Astrocyte of the cerebellum (primary cell): ENCODE measurements at places on chromosomes 5 and 9.
A peak's percentile ranks its signal among the peaks of the same experiment; 100 is the strongest.

- DNase-seq = no peak
Measured at GRCh38 chr5:168207450-168208029, 83.9 kb upstream of the WWC1 start.

GRCh38 chr5:122704247-122705036, 70.4 kb upstream of the SNX2 start:
- peak; percentile 55 for DNase-seq

GRCh38 chr9:104725014-104725413, 22.5 kb upstream of the NIPSNAP3A start:
- DNase-seq = no peak

DNA sequence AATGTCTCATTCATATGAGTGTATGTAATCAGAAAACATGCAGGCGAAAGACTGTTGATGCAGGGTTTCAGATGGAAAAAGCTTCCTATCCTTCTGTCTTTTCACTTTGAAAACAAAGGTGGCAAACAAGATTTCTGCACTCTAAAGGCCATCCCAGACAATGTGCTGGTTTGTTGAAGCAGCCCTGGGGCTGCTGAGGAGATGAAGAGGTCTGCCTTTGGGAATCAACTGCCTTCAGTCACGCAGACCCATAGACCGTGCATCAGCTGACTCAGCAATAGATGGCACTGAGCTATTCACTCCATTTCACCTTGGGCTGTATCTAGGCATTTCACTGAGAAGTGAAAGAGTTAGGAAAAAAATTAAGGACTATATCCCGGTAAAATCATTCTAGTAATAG, 60.5 kb upstream of the C5orf46 start:
- no peak for DNase-seq

- no peak for DNase-seq
Measured at GRCh38 chr5:154466671-154467070, 11.4 kb downstream of the HAND1 start.

- peak; percentile 80 for DNase-seq
Measured at GRCh38 chr5:142296914-142297417, 27.9 kb downstream of the SPRY4 start.

DNA sequence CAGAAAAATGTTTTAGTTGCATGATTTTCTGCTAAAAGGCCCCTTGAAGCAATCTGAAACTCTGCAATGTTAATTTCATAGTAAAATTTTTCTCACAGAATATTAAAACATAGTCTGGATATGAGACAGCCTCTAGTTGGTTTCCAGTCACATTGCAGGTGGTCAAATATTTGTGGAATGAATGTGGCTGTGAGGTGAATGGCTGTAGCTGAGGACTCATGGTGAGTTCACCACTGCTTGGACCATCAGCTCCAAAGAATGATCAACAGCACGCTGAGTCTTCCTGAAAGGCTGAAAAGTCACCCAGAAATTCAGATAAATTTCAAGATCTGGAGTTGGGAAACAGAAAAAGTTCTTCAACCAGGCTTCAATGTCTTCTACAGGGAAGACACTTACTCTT, 79.8 kb downstream of the MAT2B start:
- peak; percentile 92 for DNase-seq

GRCh38 chr5:168786147-168786546, 207.0 kb upstream of the PANK3 start:
- no peak for DNase-seq

DNA sequence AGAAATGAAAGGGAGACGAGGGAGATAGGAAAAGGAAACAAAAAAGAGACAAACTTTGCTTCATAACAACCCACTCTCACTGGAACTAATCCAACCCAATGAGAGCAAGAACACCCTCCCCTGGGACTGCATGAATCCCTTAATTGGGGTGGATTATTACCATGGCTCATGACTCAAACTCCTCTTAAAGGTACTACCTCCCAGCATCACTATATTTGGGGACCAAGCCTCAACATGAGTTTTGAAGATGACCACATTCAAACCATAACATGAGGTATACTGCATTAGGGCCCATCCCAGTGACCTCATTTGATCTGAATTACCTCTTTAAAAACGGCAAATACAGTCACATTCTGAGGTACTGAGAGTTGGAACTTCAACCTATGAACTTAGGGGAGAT, 8.0 kb downstream of the MTAP start:
- no peak for DNase-seq

- no peak for DNase-seq
Measured at GRCh38 chr9:7137571-7137970, 379.8 kb downstream of the KDM4C start.

- no peak for DNase-seq
Measured at GRCh38 chr5:34803974-34804732, 34.8 kb upstream of the TTC23L start.

GRCh38 chr9:96522366-96522765, 72.4 kb downstream of the HABP4 start:
- DNase-seq = no peak

DNA sequence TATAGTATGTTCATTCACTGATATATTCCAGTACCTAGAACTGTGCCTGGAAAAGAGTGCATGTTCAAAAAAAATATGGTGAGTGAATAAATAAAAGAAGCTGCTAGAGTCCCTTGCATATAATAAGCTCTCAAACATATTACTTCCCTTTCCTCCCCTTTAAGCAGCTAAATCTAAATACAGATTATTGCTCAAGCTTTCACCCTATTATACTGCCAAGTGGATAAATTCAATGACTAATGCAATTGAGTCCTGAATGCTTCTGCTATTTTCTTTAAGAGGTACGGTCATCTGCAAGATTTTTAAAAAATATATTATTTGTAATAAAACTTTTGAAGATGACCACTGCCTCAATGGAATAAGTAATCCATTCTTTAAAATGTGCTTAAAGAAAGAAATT, 248.4 kb downstream of the PLK2 start:
- DNase-seq = no peak

DNA sequence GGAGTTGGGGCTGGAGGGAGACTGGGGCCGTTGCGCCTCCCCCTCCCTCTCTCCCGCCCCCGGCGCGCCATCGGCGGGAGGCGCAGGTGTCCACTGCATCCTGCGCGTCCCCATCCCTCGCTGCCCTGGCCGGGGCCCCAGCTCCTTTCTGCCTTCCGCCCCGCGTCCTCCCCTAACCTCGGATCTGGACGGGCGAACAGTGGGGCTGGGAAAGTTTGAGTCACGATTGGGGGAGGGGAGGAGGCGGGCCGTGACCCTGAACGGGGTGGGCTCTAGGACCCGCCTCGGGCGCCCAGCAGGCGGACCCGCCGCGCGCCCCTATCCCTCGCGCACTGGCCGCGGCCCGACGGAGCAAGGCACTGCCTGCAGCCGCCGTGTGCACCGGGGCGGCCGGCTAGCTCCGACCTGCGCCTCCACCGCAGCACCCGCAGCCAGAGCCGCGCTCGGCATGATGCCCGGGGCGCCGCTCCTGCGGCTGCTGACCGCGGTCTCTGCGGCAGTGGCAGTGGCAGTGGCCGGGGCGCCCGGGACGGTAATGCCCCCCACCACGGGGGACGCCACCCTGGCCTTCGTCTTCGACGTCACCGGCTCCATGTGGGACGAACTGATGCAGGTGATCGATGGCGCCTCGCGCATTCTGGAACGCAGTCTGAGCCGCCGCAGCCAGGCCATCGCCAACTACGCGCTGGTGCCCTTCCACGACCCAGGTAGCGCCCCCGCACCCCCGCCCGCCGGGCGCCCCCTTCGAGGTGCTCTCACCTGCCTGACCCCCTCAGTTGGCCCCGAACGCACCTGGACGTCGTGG, at the start of gene HMCN2:
TSS of gene HMCN2 (plus strand) at position 330 of the 805 bp plus-strand sequence. CDS start at position 449, 119 bp downstream.
- DNase-seq = no peak

- no peak for DNase-seq
Measured at GRCh38 chr5:133348406-133348805, 263.9 kb downstream of the FSTL4 start.

- no peak for DNase-seq
Measured at GRCh38 chr9:125965477-125965876, 218.3 kb downstream of the PBX3 start.

DNA sequence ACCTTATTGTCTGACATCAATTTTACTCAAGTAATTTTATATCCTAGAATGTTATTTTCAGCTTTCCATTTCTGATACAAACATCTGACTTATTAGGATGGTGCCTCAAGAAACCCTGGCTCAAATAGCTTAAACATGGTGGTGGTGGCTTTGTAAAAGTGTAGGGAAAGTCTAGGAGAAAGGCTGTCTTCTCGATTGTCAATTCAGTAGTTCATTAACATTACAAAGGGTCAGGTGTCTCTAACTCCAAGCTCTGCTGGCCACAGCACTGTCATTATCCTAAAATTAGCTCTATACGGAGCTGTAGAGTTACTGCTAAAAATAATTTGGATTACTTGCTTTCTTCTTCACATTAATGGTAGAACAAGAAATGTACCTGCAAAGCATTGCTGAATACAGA, 1360.1 kb upstream of the CDH6 start:
- no peak for DNase-seq

GRCh38 chr9:128026255-128026772, 40.8 kb downstream of the NAIF1 start:
- no peak for DNase-seq

- no peak for DNase-seq
Measured at GRCh38 chr9:10050016-10050415, 562.8 kb downstream of the PTPRD start.

GRCh38 chr9:92982130-92982529, 34.8 kb downstream of the FGD3 start:
- no peak for DNase-seq

GRCh38 chr9:86705490-86705889, 241.8 kb downstream of the GAS1 start:
- DNase-seq = no peak

GRCh38 chr5:107968998-107969397, 298.3 kb upstream of the EFNA5 start:
- no peak for DNase-seq

DNA sequence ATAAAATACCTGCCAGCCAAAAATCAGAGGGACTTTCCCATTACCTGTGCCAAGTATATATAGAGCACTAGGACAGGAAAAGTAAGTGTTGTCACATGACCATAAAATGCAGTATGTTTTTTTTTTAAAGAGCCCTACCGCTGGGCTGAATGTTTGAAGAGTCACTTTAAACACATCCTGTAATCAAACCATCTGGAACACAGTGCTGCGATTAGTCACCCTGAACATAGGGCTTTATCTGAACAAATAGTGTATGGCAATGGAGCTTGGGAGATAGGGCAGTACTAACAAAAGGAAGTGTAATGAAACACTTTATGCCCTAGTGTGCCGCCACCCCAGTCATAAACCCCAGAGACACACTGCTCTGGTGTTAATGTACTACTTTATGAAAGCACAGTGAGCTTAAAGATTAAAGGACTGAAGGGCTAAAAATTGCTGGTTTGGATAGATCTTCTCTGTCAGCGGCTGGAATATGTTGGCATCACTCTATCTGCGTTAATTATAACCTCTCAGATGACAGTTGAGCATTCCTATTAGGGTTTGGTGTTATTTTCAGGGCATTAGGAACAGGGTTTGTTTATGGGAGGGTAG, 90.4 kb downstream of the ZNF608 start:
- peak; percentile 80 for DNase-seq

DNA sequence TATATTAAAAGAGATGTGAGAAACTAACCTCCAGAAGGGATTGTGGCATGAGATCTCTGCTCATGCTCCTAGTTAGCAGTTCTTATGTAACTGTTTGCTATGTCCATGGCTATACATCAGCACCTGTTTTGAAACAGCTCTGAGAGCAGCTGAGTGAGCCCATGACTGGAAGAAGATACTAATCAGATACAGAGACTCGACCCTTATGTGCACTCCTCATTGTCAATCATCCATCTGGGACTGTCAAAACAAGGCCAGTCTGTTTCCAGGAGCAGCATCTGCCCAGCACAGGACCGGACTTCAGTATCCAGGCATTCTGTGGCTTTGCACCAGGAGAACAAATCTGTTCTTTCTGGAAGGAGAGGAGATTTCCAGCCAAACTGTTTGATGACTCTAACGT, 77.7 kb downstream of the EFNA5 start:
- no peak for DNase-seq

DNA sequence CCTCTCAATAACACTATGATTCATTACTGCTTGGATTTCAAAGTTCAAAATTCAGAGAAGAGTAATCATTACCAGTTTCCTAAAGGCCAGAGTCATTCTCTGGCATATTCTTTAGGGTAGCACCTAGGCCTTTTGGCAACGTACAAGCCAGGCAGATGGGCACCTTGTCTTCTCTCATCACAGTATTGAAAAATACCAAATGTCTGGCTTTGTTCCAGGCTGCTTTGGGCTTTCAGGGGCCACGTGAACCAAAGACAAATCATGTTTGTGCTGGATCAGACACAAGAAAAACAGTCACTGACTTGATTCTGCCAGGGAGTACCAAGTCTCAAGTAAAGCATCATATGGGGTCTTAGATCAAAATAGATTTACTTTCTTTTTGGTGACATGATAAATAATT, 15.5 kb downstream of the MEGF9 start:
- DNase-seq = no peak

DNA sequence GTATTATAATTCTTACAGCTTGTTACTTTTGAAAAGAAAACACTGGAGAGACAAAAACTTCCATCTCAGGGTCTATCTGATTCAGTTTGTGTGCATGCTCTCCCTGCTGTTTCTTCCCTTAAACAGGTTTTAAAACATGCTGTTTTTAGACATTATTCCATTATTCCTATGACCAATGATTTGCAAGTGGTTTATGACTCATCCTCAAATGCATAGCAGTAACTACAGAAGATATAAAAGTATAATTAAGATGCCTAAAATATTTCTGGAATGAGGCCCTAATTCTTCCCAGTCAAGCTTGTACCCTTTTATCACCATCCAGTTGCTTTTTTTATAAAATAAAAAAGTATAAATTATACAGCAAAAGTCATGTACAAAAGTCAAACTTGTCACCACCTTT, 3.7 kb downstream of the DTWD2 start:
- DNase-seq = peak; percentile 77

DNA sequence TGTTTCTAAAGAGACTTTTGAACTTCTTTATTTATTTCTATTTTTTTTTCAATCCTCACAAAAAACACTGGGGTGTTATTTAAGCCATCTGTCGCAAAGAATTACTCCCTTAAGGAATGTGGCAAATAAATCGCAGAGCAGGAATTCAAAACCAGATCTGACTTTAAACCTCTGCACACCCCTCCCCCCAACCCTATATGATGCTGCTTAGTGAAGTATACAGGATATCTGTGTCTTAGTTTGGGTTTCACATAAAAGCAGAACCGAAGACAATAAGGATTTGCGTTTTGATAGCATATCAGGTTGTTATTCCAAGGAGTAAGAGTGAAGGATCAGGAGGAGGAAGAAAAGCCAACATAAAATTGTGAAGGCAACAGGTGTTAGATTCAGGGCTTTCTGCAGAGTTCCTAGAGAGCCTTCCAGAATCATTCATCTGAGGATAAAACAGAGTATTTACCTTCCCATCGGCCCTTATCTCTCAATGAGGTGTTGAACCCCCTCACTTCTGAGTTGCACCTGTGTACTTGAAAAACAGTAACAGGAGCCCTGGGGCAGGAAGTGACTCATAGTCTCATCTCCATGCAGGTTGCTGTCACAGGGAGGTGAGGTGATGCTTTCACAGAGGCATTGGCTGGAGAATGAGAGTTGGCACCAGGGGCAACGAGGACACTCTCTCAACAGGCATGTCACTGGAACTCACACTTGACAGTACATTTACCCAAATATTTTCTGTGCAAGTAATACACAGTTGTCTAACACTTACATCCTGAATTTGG, 33.5 kb upstream of the DMRT3 start:
- DNase-seq = no peak

GRCh38 chr5:285991-286557, 14.6 kb downstream of the PDCD6 start:
- DNase-seq = no peak

GRCh38 chr5:98200726-98201541, 572.5 kb upstream of the RGMB start:
- no peak for DNase-seq

GRCh38 chr9:91818225-91818585, 131.8 kb downstream of the ROR2 start:
- DNase-seq = no peak

GRCh38 chr5:17436761-17437221, 61.2 kb upstream of the TAF11L2 start:
- DNase-seq = no peak
